Activated CD4-positive, alpha-beta T cell treated with anti-CD3 and anti-CD28 coated beads for 24 hours (primary cell): ENCODE measurements at places on chromosomes 13 and 19.
A peak's percentile ranks its signal among the peaks of the same experiment; 100 is the strongest.

DNA sequence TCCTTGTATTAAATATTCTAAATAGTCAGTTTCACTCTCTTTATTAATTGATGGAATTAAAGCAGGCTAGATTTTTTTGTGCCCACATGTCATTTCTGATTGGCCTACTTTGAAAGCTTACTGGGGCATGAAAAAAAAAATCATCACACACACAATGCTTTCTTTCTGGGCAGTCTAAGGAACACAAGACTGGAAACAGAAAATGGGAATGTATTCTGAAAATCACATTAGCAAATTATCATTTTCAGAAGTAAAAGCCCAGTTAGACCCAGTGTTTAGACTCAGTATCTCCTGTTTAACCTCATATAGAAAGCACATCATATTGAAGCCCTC, 339.4 kb downstream of the SPRY2 start:
- DNase-seq = no peak

- DNase-seq = no peak
Observed at GRCh38 chr13:113527272-113527958, 36.9 kb upstream of the DCUN1D2 start.

GRCh38 chr13:47437406-47437805, 540.6 kb upstream of the HTR2A start:
- DNase-seq = no peak

- DNase-seq = peak; percentile 30
Observed at GRCh38 chr19:11382898-11383705, 1.0 kb downstream of the EPOR start.

- no peak for DNase-seq
Observed at GRCh38 chr13:75347457-75347856, 134.5 kb downstream of the TBC1D4 start.

DNA sequence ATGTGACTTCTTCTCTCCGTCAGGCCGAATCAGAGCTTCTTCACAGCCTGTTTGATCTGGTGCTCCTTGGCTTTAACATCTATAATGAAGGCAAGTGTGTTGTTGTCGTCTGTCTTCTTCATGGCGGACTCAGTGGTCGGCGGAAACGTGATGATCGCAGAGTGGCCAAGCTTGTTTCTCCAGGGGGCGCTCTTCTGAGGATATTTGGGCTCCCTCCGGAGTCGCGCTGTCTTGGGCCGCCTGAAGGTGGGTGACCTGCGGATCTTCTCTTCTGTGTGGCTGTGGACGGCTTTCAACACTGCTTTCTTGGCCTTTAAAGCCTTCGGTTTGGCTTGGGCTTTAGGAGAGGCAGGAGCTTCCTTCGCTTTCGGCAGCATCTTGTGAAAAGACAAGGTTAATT, 9.8 kb downstream of the TPRX1 start:
- DNase-seq = no peak

GRCh38 chr13:43728421-43728820, 58.4 kb downstream of the ENOX1 start:
- DNase-seq = no peak

GRCh38 chr19:44954278-44954648, 917 bp upstream of the CLPTM1 start:
- DNase-seq = no peak

DNA sequence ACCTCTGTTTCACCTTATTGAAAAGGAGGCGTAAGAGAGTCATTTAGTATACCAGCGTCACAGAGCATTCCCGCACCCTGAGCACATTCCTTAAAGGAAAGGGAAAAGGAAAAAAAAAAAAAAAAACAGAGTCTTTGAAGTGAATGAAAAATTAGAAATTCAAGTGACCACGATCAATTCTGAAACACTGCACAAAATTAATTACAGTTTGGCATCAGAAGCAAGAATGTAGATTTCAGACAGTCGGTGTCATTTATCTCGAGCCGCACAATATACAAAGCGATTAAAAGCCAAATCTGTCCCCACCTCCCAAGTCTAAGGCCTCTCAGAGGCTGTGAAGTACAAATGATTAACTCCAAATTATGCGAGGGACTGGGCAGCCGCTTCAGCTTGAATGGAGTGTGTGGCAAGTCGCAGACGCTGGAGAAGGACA, 173.7 kb upstream of the ZNF507 start:
- DNase-seq = no peak
